ENCODE measurements at places on chromosomes 1 and 21.

DNA sequence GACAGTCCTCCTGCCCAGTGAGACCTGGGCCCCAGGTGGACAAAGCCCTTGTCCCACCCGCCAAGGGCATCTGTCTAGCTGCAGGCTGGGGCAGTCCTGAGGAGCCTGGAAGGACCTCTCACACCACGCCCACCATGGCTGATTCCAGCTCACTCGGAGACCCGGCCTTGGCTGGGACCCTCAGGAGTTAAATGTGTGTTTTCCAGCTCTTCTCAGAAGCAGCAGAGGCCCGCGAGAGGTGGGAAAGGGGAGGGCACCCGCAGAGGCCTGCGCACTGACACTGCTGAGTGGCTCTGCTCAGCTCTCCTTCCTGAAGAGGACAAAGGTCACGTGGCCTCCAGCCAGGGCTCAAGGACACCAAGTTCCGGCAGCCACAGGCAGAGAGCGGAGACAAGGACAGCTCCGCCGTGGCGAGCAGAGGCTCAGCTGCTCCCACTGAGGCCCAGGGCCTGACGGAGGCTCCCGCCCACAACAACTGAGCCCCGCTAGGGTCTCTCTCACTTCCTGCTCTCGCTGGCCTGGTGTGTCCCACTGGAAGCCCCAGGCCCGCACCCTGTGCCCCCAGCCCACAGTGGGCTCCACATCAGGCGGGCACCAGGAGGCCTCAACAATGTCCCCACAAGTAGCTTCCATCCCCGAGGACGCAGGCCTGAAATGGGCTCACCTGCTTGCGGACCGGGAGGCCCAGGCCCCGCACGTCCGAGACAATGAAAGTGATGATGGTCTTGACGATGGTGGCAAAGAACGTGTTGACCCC is 16.9 kb downstream of the SLC19A1 start:
- no peak for DNase-seq

DNA sequence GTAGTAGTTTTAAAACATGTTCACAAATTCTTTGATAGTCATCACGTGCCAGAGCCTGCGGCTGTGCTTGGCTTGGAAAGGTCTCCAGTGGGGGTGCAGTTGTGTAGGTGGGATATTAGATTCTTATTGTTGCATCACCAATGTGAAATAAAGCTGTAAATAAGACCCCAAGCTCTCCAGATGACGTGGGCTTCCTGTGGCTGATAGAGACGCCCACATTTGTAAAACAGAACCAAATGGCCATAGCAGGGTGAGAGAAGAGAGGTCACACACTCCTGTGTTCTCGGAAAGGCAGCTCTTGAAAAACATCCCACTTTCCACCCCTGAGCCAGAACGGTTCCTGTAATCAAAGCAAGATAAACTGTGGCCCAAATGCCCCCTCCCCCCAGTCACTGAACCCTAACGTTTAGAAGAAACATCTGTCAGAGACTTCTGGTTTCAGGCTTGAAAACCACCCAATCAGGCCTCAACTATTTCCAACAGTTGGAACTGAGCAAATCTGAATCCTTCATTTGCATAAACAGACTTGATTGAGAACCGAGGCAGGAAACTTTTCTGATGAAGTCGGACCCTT is 6.6 kb upstream of the NTPCR start:
- DNase-seq, result no peak

- no peak for DNase-seq
Measured at GRCh38 chr1:47870946-47871676, 126.1 kb downstream of the TRABD2B start.

- DNase-seq, result no peak
Measured at GRCh38 chr1:154623358-154623757, 15.4 kb upstream of the ADAR start.

DNA sequence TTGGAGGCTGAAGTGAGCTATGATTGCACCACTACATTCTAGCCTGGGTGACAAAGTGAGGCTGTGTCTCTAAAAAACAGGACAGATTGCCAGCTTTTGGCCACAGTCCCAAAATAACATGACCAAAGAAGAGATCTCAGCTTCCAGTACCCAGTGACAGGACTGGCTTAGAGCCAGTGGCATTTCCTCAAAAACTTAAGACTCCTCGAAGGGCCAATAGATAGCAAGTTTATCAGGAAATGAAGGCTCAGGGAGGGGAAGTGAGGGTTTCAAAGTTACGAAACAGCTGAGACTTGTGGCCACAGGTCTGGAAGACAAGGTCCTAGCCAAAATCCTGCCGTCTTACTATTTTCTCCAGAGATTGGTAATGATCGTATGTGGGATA is 6.3 kb upstream of the TMEM39B start:
- no peak for DNase-seq

DNA sequence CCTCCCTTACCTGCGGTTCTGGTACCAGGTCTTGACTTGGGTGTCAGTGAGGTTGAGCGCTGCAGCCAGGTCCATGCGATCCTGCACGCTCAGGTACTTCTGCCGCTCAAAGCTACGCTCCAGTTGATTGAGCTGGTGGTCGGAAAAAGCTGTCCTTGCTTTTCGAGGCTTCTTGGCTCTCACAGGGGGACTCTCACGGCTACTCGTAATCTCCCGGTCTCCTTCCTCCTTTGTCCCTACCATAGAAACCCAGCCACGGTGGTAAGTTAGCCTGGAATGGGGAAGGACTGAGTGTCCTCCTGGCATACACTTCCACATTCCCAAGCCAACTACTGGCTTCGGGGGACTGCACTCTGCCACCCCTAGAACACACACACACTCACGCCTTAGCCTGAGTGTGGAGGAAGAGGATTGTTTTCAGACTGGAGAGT is 2.6 kb downstream of the BARHL2 start:
- no peak for DNase-seq

- no peak for DNase-seq
Measured at GRCh38 chr1:60947367-60947766, 135.0 kb upstream of the NFIA start.

DNA sequence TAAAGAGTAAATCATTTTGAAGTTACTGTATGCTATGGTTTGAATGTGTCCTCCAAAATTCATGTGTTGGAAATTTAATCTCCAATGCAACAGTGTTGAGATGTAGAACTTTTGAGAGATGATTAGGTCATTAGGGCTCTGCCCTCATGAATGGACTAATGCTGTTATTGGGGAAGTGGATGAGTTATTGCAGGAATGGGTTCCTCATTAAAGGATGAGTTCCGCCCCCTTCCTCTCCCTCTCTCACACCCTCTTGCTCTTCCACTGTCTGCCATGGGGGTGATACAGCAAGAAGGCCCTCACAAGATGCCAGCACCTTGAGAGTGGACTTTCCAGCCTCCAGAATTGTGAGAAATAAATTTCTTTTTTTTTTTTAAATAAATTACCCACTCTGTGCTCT is 97.6 kb downstream of the ATP1A1 start:
- no peak for DNase-seq
